ENCODE measurements at places on chromosomes 12 and 14.

DNA sequence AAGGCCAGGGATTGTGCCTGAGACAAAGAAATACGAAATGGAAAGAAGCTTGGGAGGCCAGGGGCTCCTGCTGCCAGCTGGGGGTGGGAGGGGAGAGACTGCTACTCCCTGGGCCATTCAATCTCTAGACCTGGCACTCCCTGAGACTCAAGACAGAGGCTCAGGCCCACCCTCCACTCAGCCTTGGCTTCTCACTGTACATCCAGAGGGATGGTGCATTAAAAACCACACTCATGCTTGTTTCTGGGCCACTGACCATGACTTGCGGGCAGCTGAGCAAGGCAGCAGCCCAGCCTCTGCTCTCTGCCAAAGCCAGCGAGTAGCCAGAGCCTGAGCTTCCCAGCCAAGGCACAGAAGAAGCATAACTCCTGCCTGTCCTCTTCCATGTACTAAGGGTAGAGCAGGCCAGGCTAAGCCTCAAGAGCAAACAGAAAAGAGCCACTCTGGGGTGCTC, 41.5 kb downstream of the PITPNM2 start:
- DNase-seq, result no peak

DNA sequence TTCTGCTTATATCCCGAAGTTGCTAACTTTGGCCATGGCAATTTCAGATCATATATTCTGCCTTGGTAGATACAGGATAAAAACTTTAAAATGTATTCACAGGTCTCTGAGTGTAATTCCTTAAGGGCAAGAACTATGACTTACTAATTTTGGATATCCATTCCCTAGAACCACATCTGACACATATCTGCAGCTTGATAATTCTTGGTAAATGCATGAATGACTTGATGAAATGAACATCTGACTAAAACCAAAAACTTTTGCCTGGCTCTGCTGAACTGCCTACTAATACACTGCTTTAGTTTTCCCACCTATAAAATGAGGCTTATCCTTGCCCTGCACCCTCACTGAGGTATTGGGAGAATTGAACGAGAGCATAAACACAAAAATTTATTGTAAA, 32.2 kb downstream of the SLC25A21 start:
- no peak for DNase-seq

DNA sequence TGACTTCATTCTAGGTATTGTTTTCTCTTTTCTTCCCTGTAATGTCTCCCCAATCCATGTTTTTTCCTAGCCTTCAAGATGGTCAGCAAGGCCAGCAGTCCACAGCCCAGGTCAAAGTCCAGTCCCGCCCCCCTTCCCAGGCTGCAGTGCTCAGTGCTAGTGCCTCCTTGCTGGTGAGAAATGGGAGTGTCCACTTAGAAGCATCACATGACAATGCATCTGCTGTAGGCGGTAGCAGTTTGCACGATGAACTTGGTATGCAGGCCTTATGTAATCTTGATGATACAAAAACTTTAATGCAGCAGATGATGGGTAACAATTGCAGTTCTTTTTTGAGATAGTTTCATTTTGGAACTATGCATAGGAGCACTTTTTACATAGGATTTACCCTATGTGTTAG, 88.4 kb downstream of the PCNX1 start:
- no peak for DNase-seq

- DNase-seq, result no peak
Observed at GRCh38 chr12:101832030-101832429, 1.3 kb upstream of the GNPTAB start.

DNA sequence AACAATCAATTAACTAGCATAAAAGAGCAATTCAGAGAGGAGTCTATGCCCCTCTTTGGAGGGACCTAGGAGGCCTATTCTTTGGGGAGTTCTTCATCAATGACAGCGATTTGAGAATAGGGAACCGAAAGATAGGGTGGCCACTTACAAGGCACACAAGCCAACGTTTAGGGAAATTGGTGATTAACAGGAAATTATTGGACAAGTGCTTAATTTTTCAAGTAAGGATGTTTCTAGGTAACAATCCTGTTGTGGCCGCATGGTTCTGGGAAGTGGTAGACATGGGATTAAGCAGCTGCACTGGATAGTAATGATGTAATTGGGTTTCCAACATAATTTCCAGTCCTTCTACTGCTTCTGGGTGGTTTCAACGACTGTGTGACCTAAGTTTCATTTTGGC, 83.2 kb downstream of the HMGA2 start:
- DNase-seq, result no peak

DNA sequence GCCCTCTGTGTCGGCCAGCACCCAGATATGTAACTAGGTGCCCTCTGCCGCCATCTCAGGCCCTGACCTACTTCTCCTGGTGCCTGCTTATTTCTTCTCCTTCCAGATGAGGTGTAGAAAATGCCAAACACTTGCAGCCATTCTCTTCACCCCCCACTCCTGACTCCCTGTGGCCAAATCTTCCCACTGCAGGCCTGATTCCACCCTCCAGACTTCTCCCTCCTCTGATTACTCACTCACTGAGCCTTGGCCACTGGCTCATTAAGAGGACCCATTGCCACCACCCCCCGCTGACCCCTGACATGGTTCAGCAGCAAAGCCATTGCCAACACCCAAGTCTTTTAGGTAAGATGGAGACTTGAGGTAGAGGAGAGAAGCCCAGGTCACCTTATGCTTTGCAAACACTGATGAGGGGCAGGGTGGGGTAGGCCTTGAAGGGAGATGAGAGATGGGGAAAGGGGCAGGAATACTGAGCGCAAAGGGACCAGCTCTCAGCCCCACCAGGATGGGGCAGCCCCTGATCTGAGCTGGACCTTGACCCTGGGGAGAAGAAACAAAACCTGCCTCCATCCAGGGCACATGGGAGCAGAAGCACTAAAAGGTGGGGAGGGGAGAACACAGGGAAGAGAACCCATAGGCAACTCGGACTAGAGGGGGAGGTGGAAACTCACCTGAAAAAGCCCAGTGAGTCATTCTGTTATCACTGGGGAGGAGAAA, 25.1 kb upstream of the ANO2 start:
- no peak for DNase-seq

- DNase-seq, result no peak
Observed at GRCh38 chr12:76784600-76785051, 20.7 kb downstream of the ZDHHC17 start.

DNA sequence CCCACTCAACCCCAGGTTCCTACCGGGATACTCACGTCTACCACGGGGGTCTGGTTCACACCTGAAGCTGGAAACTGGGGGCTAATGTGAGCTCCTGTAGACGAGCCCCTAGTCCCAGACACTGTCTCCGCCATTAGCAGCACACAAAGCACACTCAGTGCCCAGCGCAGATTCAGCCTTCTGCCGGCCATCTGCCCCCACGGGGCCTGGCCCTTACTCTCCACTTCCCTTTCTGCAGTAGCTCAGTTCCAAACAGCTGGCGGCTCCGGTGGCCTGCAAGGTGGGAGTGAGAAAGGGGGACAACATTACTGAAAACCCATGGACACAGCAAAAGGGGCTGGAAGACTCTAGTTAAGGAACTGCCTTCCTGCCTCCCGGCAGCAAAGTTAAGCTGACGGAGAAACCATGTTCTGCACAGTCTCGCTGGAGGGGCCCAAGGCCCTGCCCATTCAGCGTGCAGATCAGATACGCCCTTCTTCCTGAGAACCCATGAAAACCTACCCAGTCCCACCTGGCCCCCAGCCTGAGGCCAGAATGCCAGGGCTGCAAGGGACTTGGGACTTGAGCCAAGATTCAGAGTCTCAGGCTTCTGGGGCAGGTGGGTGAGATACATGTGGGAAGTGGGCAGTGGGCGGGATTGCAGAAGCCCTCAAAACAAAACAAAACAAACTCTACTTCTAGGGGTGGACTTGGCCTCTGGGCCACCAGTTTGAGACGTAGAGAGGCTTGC, 2.1 kb downstream of the SLC8B1 start:
- no peak for DNase-seq

GRCh38 chr12:121861636-121862254, 3.1 kb upstream of the HPD start:
- no peak for DNase-seq

GRCh38 chr12:2805143-2805520, 7.3 kb upstream of the ITFG2 start:
- no peak for DNase-seq

- DNase-seq, result no peak
Observed at GRCh38 chr14:26265170-26265685, 332.6 kb downstream of the NOVA1 start.

DNA sequence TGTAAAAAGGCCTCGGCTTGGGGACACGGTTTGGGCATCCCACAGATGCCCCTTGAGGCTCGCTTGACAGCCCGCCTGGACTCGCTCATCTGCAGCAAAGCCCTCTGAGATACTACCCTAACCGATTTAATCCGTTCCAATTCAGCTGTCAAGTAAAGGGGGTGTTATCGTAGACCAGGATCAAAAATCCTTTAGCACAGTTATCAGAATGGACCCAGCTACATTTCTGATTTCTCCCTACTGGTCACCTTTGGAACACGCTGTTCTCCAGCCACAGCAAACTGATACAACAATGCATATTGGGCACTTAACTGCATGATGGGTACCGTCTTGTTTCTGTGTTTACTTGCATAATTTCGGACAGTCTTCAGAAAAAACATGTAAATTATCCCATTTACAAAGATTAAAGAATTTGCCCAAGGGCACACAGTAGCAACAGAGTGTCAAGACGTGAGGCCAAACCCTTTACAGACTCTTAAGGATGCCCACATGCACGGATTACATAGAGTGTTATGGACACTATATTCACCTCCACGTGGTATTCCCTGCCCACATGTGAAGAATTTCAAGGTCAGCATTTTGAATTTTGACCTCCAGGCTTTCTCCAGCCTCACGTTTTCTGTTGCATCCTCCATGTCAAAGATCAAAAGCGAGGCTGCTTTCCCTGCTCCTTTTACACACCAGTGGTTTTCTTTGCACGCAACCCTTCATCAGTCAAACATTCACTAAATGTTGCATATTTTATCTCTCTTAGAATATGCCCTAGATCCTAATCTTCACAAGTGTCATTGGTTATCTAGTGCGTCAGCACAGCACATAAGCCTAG, 3.2 kb upstream of the DUSP6 start:
- DNase-seq, result no peak

DNA sequence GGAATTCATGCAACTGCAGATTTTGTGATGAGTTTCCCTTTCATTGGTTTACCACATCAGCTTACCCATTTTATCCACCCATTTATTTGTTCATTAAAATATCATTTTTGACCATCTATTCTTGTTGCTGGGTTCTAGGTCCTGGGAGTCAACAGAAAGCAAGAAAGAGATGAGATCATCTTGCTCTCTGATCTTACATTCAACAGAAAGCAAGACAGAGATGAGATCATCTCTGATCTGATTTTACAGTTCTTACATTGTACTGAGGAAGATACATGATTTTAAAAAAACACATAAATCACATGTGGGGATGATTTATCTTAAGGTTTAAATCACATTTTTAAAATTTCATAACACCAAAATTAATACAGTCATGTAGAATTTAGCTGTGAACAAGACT, 2.3 kb downstream of the TAS2R46 start:
- DNase-seq, result no peak

DNA sequence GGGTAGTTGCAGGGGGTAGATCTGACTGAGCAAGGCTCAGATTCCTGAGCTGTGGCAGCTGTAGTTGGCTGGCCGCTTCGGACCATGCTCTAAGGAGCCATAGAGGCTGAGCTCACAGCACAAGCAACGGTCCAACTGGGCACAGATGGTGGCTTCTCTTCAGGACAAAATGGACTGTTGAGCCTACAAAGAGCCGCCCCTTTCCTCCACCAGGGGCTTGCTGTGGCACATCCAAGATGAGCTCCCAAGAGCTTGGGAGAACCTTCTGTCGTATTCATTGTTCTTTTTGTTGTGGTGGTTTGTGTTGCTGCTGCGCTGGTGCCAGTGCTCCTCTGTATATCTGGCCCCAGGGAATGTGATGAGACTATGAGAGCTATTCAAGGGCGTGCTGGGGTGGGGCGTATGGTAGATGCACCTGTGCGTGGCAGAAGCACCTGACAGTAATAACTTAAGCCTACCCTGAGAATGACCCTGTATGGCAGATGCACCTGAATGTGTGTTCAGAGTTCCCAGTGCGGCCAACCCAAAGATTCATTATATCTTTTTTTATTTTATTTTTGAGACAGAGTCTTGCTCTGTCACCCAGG, 17.8 kb upstream of the LGALS3 start:
- DNase-seq, result no peak

DNA sequence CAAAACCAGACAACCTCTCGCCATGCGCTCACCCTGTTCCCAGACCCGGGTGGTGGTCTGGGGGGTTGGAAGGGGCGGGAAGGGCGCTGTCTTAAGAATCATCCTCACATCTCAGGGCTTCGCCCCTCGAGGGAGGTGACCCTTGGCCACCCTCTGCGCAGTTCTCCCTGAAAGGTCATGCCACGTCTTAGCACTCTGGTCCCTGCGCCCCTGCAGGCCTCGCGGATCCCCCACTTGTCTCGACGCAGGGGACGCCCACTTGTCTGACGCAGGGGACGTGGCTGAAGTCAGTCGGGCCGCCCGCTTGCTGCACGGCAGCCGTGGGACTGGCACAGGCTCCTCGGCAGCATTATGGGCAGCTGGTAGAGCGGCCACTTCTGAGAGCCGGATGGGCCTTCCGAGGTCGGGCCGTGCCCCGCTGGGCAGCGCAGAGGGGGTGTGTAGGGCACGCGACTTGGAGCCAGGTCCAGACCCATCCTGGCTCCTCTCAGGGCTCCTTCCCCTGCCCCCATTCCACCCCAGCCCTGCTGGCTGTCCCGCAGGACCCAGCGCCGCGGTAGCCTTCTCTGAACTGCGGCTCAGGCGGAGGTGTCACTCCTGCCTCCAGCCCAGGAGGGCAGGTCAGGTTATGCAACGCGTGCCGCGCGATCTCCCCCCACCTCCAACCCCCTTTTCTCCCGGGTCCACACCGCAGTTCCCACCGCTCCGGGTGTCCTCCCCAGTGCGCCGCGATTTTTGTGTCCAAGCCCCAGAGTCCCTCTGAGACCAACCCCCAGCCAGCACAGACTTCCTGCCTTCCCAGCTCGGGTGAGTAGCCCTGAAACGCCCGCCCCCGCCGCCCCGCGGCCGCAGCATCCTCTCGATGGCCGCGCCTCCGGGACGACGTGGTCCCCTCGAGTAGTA, 40.9 kb upstream of the CAPRIN2 start:
- DNase-seq, result peak; percentile 13

Measured in hypothalamus (tissue), 51 donors.